ENCODE measurements at places on chromosomes 13 and 19.

DNA sequence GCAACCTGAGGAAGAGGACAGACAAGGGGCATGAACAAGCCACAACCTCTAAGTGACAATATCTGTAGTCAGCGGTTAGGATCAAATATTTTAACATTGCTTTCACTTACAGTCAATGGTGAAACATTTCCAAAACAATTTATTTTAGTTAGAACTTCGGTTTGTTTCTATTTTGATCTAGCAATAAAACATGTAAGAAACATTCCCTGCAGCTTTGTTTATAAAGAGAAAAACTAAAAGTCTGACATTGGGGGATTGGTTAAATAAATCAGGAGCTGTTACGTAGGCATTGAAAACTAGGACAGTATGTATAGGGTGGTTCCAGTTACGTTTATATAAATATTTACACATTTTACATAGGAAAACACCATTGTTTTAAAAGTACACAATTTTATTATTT is 3.4 kb downstream of the URI1 start:
- DNase-seq: no peak

DNA sequence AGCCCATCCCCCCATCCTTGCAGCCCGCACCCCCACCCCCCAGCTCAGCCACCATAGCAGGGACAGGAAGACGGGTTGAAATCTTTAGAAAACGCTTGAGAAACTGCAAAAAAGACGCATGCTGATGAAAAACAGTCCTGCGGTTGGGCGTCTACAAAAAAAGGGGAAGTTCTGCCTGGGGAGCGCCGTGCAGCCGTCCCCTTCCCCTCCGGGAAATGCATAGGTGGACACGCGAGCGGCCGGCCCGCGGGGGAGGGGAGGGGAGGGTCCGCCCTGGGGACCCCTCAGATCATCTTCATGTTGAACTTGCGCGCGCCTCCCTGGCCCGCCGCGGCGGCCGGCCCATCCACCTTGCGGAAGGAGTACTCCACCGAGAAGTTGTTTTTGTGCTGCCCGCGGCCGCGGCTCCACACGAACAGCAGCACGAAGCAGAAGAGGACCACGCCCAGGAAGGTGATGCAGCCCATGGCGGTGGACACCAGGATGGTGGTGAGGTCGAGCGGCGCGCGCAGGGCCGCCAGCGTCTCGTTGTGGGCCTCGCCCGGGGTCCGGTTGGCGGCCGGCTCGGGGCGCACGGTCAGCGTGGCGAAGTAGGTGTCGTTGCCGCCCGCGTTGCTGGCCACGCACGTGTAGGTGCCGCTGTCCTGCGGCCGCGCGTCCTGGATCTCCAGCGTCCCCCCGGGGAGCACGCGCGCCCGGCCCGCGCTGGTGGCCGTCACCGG is 7.9 kb upstream of the PEAK3 start:
- peak; percentile 40 for DNase-seq

- no peak for DNase-seq
Observed at GRCh38 chr19:41967054-41967783, 8.1 kb upstream of the RABAC1 start.

GRCh38 chr13:30892966-30893365 is 13.1 kb upstream of the MEDAG start:
- peak; percentile 16 for DNase-seq

GRCh38 chr13:64482373-64482772 is 2747.8 kb downstream of the PCDH9 start:
- no peak for DNase-seq

GRCh38 chr13:73465617-73465971 is 406.8 kb downstream of the KLF5 start:
- DNase-seq: no peak

DNA sequence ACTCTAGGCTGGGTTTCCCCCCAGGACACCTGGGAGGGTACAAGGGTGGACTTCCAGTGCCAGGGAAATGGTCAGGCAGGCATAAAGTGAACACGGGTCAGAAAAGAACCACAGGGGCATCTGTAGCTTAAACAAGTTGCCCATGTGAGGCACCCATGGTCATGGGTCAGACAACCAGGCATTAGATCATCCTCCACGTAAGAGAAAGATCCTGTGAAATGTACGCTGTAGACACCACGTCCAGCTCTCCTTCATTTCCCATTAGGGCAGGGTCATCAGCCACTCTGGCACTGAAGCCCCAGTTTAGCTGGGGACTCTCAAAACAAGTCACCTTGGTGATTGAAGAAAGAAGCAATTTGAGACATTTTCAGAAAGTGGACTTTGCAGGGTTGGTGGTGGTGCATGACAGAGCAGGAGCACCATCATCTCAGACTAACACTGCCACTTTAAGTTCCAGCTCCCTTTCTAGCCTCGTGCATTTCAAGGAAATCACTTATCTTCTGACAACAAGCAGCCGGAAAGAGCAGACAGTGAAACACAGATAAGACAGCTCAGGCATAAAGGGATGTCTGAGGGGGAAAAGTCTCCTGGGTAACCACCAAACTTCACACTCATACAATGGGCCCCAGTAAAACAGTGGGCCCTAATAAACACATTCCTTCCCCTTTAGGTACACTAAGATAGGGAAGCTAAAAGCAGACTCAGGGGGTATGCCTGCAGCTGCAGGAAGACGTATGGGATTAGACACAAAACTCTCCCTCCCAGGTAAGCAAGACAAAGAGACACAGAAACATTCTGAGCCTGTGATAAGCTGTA is 16.1 kb upstream of the SIGLEC6 start:
- no peak for DNase-seq

DNA sequence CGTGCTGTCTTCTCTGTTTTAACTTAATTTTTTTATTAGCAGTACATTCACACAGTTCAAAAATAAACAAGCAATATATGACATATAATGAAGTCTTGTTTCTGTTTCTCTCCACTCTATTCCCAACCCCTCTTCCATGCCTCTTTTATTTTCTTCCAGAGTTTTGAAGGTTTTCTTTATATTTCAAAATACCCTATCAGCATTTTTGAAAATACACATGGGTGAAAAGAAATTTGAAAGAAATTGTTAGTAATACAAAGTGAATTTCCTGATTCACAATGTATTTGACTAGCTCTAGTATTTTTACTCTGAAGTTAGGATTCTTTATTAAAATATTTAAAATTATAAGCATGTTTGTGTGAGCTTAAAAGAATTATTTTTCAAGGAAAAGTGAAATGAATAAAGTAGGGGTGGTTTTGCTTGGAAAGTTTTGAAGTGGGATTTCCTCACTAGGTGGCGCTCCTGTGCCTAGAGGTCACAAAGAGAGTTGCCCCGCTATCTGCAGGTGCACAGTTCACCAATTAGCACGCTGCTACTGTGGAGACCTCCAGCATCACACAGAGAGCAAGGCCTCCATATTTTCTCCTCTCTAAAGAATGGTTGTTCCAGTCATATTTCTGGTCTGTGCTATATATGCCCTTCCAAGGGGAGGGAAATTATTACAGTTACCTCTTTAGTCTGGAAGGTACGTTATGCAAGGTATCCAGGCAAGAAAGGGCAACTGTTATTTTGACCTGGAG is 37.6 kb downstream of the SOX21 start:
- DNase-seq: peak; percentile 57

DNA sequence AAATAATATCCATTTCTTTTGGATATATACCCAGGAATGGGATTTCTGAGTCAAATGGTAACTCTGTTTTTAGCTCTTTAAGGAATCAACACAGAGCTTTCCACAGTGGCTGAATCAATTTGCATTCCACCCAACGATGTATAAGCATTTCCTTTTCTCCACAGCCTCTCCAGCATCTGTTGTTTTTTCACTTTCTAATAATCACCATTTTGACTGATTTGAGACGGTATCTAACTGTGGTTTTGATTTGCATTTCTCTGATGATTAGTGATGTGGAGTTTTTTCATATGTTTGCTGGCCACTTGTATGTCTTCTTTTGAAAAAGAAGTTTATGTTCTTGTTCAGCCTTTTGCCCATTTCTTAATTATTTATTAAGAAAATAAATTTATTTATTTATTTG is 352.2 kb upstream of the OBI1 start:
- DNase-seq: no peak

DNA sequence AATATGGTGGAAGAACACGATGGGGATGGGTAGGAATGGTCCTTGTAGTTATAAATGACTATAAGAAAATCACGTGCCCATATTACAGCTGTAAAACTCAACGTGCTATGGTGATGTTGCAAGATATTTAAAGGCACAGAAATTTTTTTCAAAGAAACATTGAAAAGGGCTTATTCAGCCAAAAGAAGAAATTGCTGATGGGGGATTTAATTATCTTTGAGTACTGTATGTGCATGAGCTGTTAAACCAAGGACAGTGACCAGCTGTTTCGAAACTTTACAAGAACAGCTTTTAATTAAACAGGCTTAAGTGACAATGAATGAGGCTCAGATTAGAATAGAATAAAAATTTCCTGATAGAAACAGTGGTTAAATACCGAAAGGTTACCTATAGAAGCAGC is 339.0 kb downstream of the HS6ST3 start:
- DNase-seq: no peak

GRCh38 chr13:79645569-79645968 is 164.6 kb downstream of the NDFIP2 start:
- no peak for DNase-seq

GRCh38 chr19:51386882-51387520 is 773 bp downstream of the LIM2 start:
- DNase-seq: no peak

- DNase-seq: peak; percentile 1
Observed at GRCh38 chr13:114108141-114108761, 24.2 kb downstream of the RASA3 start.

- no peak for DNase-seq
Observed at GRCh38 chr13:28220166-28220565, 81.8 kb downstream of the PAN3 start.

DNA sequence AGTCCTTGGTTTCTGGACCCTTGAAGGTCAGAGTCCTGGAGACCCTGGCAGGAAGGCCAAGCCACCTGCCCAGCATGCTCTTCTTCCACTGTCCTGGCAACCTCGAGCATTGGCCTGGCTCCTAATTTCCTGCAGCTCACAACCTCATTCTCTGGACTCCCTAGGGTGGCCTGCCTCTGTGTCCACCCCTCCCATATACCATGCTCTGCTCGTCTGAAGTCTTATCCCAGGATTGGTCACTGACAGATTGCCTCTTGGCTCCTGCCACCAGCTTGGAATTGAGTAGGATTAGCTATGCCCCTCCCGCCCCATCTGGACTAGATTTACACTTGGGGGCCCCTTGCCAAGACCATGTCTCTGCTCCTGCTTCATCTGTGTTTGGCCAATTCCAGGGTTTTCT is 17.1 kb upstream of the WASF3 start:
- DNase-seq: no peak

- DNase-seq: no peak
Observed at GRCh38 chr19:48573163-48573505, 21.2 kb downstream of the SULT2B1 start.

DNA sequence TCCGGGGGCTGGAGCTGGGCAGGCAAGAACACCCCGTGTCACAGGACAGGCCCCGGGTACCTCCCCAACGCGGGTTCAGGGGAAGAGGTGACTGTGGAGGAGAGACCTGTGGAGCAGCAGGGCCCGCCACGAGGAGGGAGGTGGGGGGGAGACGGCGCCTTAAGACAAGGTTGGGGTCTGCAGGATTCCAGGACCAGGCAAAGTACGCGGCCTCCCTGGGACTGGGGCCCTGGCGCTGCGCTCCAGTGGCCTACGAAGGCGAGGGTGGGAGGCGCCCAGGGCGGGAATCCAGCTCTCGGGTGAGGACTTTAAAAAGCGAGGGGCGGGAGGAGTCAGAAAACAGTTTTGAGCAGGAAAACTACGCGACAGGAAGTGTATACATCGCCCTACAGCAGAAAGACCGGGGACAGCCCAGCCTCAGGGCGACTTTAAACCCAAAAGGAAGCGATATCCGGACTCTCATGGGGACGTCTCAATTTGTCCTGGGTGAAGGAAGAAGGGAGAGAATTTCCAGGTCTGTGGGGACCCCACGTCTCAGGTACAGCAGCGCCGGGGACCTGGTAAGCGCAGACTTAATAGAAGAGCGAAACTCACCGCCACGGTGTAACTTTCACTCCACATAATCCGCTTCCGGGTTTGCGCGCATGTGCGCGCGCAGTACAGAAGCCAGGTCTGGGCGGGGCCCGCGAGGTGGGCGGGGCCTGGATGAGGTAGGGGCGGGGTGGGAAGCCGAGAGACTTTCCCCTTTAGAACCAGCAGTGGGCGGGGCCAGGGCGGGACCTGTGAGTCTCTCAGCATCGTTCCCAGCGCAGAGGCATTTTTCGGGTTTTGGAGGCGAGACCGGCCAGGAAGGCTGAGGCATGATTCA is at the start of gene ZNF83:
Gene ZNF83, minus strand, starts transcription at position 638 of the 868 bp plus-strand sequence.
- peak; percentile 91 for DNase-seq

- no peak for DNase-seq
Observed at GRCh38 chr13:113115363-113116205, 7.0 kb upstream of the F10 start.

GRCh38 chr19:30645946-30646577 is 273.9 kb downstream of the ZNF536 start:
- no peak for DNase-seq

GRCh38 chr13:44692173-44692713 is 116.1 kb upstream of the TSC22D1 start:
- DNase-seq: no peak
